ENCODE measurements at places on chromosomes 5 and 9.
A peak's percentile ranks its signal among the peaks of the same experiment; 100 is the strongest.

DNA sequence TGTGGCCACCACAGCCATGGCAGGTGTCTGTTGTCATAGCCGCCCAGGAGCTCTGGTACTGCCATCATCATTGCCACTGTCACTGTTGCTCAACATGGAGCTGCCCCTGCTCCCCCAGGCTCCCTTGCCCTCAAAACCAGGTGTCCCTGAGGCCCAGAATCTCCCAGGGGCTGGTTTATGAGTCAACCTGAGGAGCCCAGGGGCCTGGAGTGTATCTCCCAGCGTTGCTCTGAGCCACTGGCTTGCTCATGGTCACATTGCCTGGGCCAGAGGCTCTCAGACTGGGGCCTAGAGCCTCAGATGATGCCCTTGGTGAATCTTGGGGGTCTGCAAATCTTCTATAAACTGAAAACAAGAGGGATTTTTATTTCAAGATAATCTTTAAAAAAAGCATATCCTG lies 24.7 kb upstream of the TBC1D2 start:
- DNase-seq: no peak

- DNase-seq: peak; percentile 26
Observed at GRCh38 chr5:154611341-154611767, 133.3 kb upstream of the HAND1 start.

GRCh38 chr5:4640795-4641194 lies 499.3 kb upstream of the ADAMTS16 start:
- no peak for DNase-seq

GRCh38 chr5:178532666-178533065 lies 57.5 kb downstream of the COL23A1 start:
- DNase-seq: no peak

DNA sequence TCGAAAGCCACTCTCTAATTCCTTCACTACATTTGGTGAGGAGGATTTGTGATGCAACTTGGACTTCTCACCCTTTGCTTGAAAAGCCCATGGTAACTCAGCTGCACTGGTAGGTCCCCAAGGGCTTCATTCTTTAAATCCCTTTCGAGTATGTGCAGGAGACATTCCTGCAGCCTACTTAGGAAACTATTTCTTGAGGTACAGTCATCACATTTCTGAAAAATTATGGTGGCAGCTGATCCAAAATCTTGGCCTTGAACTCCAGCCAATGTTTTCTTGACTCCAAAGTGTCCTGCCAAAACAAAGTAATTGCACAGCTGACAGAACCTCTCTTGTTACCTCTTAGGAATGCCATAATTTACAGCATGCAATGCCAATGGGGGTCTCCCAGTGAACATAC lies 99.7 kb downstream of the NPR3 start:
- peak; percentile 72 for DNase-seq

GRCh38 chr5:1751864-1752822 lies 47.5 kb downstream of the MRPL36 start:
- no peak for DNase-seq

GRCh38 chr5:103293099-103293498 lies 34.5 kb downstream of the MACIR start:
- no peak for DNase-seq

DNA sequence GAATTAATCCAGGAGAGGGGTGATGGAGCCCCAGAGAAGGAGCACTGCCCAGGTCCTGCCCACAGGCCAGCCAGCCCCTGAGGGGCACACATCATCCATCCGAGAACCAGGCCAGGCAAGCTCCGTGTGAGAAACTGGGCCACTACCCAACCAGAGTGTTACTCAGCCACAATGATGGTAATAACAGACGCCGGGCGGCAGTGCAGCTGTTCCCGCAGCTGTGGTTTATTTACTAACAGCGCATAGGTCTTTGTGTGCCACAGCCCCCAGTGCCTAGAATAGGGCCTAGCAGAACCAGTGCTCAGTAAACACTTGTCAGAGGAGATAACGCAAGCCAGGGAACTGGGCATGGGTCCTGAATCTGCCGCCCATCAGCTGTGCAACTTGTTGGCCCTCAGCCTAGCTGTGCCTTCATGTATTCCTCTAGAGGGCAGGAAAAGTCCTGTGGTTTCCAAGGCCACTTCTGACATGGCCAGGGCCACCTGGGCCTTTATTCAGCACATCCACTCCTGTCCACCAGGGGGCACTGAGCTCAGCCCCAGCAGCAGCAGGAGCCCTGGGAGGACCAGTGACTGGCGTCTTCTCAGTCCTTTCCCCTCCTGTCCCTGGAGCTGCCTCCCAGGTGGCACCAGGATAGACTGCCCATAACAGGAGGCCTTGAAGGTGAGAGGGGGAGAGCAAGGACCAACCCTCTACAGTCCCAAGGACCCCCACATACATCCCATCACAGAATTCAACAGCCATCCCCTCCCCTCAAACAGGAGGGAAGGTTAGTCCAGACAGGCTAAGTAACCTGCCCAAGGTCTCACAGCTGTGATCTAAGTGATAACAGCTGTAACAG lies 2.1 kb downstream of the MXD3 start:
- DNase-seq: peak; percentile 74

GRCh38 chr5:82684165-82684564 lies 393.0 kb downstream of the TMEM167A start:
- no peak for DNase-seq

DNA sequence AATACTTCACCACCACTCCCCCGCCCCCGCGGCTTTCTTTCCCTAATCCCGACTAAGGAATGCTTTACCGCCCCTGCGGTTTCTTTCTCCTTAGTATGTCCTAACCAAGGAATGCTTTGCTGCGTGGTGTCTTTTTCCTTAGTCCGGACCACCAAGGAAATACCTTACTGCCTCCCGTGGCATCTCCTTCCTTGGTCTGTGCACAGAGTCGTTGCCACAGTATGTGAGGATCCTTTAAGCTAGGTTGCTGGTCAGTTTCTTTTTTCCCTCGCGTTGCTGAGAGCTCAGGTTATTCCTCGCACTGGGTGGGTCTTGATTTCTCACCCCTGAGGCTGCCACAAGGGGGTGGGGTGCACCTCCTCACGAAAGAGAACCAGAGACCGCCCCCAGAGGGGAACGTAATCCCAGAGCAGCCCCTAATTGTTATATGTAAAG lies 309.4 kb downstream of the NR3C1 start:
- DNase-seq: no peak

DNA sequence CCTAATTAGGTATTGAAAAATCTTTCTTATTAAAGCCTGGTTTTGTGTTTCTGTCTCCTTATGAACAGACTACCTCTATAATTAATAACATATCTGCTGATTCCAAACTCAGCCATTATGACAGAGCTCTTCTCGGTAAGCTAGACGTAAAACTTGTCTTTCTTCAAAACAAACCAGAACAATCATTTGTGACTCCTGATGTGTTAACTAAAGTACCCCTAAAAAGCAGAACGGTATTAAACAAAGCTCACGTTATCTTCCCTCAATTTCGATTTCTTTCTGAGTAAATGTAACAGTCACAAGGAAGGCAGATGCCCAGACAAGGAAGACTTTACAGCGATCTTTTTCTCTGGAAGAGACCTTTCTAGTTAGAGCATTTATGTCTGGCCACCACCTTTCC lies 1.8 kb downstream of the SEMA5A start:
- no peak for DNase-seq

DNA sequence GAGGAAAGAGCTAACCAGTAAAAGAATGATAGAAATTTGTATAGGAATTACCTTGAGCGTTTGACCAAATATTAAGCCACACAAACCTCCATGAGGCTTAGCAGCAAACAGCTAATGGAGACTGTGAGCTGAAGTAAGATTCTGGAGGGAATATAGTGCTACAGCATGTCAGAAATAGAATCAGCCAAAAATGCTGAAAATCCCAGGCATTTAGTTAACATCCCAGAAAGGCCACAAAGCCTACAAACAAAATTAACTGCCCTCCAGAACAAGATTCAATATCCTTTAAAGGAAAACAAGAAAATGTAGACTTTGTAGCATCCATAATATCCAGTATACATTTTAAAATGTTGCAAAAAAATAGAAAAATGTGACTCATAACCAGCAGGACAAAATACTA lies 257.8 kb upstream of the TUSC1 start:
- DNase-seq: peak; percentile 11

DNA sequence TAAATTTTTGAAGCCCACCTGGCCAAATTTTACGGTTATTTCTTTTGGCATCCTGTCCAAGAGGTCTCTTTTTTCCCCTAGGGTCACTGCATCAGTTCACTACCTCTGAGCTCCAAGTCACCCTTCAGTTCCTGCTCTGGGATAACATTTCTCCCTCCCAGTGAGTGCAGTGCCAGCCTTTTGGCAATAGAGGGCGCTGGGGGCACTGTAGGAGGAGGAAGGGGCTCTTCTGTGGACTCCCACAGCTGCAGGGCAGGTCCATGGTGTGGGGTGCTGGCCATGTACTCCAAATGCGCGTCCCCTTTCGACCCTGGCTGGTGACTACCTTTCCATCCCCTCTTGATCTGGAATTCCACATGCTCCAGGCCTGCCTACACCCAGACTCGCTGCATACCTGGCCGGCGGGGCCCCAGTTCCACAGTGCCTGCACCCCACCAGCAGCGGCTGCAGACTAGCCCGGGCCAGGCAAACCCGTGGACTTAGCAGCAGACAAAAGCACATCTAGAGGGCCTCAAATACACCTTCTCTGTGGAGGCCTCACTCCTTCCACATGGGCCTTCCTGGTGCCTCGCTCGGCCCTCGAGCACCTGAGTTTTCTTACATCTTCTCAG lies 20.3 kb upstream of the NINJ1 start:
- DNase-seq: peak; percentile 49

DNA sequence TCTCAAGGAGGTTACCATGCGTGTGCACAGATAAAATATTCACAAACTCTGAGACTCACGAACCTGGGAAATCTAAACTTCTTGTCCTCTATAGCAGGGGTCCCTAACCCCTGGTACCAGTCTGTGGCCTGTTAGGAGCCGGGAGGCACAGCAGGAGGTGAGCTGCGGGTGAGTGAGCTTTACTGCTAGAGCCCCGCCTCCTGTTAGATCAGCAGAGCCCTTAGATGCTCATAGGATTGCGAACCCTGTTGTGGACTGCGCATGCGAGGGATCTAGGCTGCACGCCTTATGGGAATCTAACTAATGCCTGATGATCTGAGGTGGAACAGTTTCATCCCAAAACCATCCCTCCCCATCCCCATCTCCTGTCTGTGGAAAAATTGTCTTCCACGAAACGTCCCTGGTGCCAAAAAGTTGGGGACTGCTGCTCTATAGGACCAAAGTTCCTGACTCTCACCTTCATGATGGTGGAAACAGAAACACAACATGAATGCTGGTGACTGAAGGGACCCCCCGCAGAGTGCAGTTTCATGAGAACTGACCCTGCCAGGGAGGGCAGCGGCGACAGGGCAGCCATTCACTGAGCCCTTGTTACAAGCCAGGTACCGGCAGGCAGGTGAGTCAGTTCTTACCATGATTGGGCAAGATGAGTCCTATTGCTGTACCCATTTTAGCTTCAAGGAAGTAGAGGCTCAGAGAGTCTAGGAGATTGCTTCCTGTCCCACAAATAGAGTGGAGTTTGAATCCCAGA lies 181.9 kb downstream of the RGS3 start:
- no peak for DNase-seq

GRCh38 chr9:13491493-13492424 lies 212.3 kb upstream of the MPDZ start:
- DNase-seq: no peak

- no peak for DNase-seq
Observed at GRCh38 chr9:74078647-74079046, 418.5 kb upstream of the RORB start.

- no peak for DNase-seq
Observed at GRCh38 chr9:124857533-124858162, 4.1 kb downstream of the RPL35 start.

- no peak for DNase-seq
Observed at GRCh38 chr9:69916950-69917349, 96.3 kb downstream of the CFAP95 start.

GRCh38 chr9:105119156-105119555 lies 125.3 kb upstream of the SLC44A1 start:
- no peak for DNase-seq

DNA sequence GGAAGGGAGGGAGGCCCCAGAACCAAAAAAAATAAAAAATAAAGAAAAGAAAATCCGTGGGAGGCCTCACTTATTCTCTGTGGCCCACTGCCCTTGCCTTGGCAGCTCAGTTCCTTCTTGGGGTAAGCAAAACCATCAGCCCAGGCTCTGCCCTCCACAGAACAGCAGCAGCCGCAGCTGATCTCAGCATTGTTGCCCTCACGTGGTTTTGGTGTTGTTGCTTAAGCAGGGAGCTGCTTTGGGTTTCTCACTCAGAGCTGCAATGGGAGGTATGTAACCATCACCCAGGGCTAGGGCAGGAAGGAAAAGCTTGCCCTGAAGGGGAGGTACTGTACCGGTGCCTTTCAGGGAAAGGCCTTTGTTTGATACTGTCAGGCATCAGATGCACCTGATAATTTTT lies 374.7 kb upstream of the WWC1 start:
- DNase-seq: peak; percentile 76

DNA sequence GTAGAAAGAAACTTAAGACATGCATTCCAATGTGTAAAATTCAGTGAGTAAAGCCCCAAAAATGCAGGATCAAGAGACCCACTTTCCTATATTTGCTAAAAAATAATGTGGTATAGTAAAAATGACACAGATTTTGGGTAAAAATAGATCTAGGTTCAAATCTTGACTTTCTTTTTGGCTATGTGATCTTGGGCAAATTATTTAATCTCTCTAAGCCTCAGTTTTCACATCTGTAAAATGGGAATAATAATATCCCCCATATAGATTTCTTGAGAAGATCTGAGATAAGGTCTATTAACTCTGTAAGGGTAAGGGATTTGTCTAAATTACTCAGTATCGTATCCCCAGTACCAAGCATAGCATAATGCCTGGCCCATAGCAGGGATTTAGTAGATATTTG lies 172.3 kb downstream of the CARTPT start:
- no peak for DNase-seq

GRCh38 chr9:125564631-125565030 lies 142.4 kb downstream of the MAPKAP1 start:
- no peak for DNase-seq

DNA sequence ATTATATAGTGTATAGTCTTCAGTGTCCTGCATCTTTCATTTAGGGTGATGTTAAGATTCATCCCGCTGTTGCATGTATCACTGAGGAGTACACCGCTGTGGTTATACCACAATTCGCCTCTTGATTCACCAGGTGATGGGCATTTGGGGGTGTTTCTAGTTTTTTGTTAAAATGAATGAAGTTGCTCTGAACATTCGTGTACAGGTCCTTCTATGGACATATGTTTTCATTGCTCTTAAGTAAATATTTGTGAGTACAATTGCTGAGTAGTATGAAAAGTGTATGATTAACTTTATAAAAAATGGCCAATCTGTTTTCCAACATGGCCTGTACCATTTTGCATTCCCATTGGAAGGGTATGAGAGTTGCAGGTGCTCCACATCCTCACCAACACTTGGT lies 61.7 kb downstream of the PLAC8L1 start:
- no peak for DNase-seq
